Stimulated activated naive CD8-positive, alpha-beta T cell treated with anti-CD3 and anti-CD28 coated beads, Interleukin-15, amount 100 ng/mL, for 72 hours (primary cell): ENCODE measurements at places on chromosomes 3 and 15.

GRCh38 chr15:85725019-85725418, 69.7 kb downstream of the KLHL25 start:
- no peak for DNase-seq

- no peak for DNase-seq
Observed at GRCh38 chr3:12663401-12663935, 449 bp downstream of the RAF1 start.

DNA sequence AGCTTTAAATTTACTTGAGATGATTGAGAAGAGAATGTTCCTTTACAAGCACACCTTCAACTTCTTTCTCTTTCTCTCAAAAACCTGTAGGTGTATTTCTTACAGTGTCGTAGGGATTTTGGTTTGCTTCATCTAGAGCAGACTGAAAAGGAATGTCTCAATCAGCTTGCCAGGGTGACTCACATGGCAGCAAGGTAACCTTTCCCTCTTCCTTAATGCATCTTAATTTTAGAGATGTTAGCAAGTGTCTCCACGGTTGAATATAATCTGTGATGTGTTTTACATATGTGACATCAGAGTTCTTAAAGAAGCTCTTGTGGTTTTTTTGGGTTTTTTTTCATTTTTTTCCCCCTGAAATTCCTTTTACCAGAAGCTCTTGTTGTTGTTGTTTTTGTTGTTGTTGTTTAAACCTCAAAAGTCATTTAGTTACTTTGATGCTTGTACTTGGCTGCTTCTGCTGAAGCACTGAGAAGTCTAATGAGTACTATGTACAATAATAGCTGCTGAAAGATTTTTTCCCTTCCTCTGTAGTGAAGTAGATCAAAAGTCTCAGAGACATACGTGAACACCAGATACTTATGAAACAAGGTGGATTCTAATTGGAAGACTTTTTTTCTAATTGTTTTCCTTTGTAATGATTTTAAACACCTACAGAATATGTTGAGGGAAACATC, 83.1 kb downstream of the RETNLB start:
- no peak for DNase-seq

- no peak for DNase-seq
Observed at GRCh38 chr15:99987701-99988100, 254.5 kb upstream of the LYSMD4 start.

DNA sequence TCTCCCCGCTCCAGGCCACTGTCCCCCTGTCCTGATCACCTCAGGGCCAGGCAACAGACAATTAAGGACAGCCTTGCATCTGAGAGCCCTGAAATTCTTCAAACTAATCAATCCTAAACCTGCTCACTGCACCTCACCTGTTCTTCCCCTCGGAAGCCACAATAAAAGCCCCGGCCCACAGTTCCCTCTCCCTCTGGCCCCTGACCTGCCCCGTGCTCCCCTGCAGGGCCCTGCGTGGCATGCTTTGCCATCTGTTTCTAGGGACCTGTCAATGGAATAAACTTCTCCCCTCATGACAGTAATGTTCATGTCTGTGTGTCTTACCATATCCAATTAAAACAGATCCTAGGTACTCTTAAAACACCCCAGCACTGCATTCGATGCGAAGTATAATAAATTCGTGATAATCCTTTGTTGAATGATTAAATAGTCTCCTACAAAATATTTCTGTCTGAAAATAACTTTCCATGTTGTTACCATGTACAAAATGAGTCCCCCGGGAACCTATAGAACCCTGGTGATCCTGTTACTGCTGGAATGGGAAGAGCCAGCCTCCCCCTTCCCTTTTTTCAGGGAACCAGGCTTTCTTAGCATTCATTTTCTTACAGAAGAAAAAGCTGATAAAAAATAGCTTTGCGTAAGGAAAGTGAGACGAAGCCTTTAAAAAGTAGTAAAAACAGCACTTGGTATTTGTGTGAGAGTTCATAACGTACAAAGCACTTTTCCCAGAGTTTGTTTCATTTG, 59.0 kb downstream of the ABTB1 start:
- DNase-seq: no peak

DNA sequence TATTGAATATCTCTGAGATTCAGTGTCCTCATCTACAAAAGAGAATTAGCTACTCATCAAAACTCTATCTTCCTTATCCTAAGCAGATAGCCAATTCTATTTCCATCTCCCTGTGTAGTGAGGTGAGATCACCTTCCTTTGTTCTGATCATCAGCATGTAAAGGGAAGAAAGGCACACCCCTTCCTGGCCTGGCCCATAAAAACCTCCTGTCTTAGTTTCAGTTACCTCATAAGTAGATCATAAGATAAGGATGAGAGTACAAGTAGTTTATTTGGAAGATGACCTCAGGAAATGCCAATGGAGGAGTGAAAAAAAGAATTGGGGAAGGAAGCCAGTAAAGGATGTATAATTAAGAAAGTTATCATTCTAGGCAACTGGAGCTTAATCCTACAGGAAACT, 114.5 kb upstream of the GADL1 start:
- DNase-seq: no peak

DNA sequence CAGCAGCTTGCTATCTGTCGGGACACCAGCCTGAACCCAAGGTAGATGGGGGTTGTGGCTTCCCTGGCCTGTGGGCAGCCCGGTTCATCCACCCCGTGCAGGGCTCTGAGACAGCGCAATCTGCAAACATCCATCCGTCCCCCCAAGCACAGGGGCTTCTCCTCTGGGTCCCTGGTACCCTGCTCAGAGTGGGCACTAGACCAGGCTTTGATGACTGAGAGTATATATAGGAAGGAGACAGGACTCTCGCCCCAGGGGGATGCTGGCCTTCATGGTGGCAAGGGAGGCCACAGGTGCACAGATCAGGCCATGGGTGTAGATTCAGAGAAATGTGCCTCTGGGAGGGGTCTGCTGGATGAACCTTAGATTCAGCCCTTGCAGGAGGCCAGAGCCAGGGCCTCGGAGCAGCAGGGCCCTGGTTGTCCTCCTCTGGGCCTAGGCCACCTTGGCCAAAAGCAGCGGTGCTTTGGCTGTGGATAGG, 40.3 kb downstream of the CFAP100 start:
- no peak for DNase-seq

DNA sequence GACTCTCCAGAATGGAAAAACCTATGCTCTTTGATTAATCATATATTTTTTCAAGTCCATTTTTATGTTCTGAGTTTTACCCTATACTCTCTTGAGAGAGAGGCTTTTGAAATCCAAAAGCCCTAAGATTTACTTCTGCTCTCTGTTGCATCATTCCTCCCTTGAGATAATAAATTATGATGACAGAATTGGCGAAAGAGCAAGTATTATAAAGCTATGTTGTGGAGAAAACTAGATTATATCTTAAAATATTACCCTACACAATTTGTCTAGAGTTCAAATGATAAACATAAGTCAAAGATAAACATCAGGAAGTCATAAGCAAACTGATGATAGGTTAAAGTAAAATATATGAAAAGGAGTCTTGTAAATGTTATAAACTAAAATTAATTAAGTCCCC, 293.4 kb upstream of the MME start:
- DNase-seq: no peak

GRCh38 chr3:3516996-3517395, 282.2 kb upstream of the LRRN1 start:
- DNase-seq: no peak

GRCh38 chr15:46322753-46323152, 687.9 kb downstream of the SQOR start:
- DNase-seq: no peak

- DNase-seq: no peak
Observed at GRCh38 chr3:47323431-47324277, 40.9 kb downstream of the KLHL18 start.

DNA sequence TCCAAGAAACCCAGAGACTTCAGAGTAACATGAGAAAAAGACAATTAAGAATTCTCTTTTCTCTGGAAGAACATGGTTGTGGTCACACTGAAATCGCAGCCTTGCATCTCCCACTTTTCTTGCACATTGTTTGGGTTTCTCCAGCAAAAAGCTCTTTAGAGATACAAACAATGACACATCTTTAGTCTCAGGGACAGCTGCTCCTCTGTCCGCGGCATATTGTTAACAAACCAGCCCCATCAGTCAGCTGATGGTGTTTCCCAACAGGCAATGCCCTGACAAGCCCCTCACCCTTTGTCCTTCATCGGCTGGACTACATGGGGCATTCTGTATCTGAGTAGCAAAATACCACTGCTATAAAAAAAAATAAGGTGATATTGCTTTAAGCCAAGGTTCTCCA, 53.4 kb downstream of the UMPS start:
- DNase-seq: no peak

- DNase-seq: no peak
Observed at GRCh38 chr3:153431076-153431475, 269.1 kb downstream of the RAP2B start.

DNA sequence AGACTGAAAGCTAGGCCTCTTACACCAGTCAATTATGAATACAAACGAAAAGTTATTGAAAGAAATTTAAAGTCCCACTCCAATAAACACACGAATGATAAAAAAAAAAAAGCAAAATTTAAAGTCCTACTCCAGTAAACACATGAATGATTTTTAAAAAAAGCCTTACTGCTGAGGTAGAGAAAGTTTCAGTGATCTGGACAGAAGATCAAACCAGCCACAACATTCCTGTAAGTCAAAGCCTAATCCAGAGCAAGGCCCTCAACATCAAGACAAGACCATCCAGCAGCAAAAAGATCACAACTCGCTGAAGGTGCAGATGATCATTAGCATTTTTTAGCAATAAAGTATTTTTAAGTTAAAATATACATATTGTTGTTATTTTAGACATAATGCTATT, 95.6 kb upstream of the LIPC start:
- no peak for DNase-seq
